ENCODE measurements at places on chromosomes 5 and 9. TPM values are rescaled to one million over a fixed set of nuclear protein-coding genes. Genes with fewer than 3 reads are reported as not detected.

GRCh38 chr9:2047144-2047671 lies 32.1 kb downstream of the SMARCA2 start:
- no peak overlapping the region for H3K27ac ChIP-seq
- no peaks in the 10 kb centered on the region for H3K27me3 ChIP-seq
- H3K4me3 ChIP-seq: no peak overlapping the region
- H3K36me3 ChIP-seq: no peaks in the 10 kb centered on the region
- no peaks in the 10 kb centered on the region for H3K4me1 ChIP-seq

GRCh38 chr5:17828681-17829080 lies 194.4 kb downstream of the TAF11L14 start:
- no peak overlapping the region for H3K4me3 ChIP-seq
- peak; percentile 6 for DNase-seq
- H3K4me1 ChIP-seq: no peaks in the 10 kb centered on the region

- H3K4me3 ChIP-seq: no peak overlapping the region
- H3K27ac ChIP-seq: no peak overlapping the region
- peaks cover 6% of the 10 kb centered on the region for H3K4me1 ChIP-seq
- H3K27me3 ChIP-seq: no peaks in the 10 kb centered on the region
- H3K36me3 ChIP-seq: no peaks in the 10 kb centered on the region
These were observed 253.5 kb upstream of the HAPLN1 start for GRCh38 chr5:83973925-83974815.

GRCh38 chr5:85049020-85049419 lies 664.3 kb upstream of the EDIL3 start:
- no peaks in the 10 kb centered on the region for H3K27me3 ChIP-seq
- H3K4me1 ChIP-seq: no peaks in the 10 kb centered on the region
- H3K27ac ChIP-seq: no peak overlapping the region
- no peak overlapping the region for H3K4me3 ChIP-seq

- DNase-seq: peak; percentile 44
- H3K27ac ChIP-seq: no peak overlapping the region
- H3K27me3 ChIP-seq: peaks cover under 1% of the 10 kb centered on the region
- H3K4me3 ChIP-seq: no peak overlapping the region
These were observed 3.2 kb upstream of the NRARP start for GRCh38 chr9:137305060-137305797.

GRCh38 chr5:163877865-163878264 lies 372.4 kb downstream of the MAT2B start:
- H3K4me3 ChIP-seq: no peak overlapping the region
- no peaks in the 10 kb centered on the region for H3K4me1 ChIP-seq
- H3K27me3 ChIP-seq: no peaks in the 10 kb centered on the region
- H3K36me3 ChIP-seq: no peaks in the 10 kb centered on the region
- H3K27ac ChIP-seq: no peak overlapping the region
- DNase-seq: peak; percentile 35

- H3K36me3 ChIP-seq: no peaks in the 10 kb centered on the region
- peak; percentile 78 for DNase-seq
- H3K27me3 ChIP-seq: no peaks in the 10 kb centered on the region
- no peak overlapping the region for H3K27ac ChIP-seq
These were observed 24.2 kb upstream of the NREP start for GRCh38 chr5:111781200-111781599.

CNTNAP3 gene
- total RNA-seq: 2.7 TPM

FOXD4L3 gene
- not detected for total RNA-seq

IL9 gene
- total RNA-seq: not detected

TPPP gene
- 1.9 TPM for total RNA-seq

LMX1B gene
- total RNA-seq: 0.45 TPM

PTPN3 gene
- total RNA-seq: 1.1 TPM

All from astrocyte (in vitro differentiated cells and primary cell).